ENCODE measurements at places on chromosomes 3 and 15.

DNA sequence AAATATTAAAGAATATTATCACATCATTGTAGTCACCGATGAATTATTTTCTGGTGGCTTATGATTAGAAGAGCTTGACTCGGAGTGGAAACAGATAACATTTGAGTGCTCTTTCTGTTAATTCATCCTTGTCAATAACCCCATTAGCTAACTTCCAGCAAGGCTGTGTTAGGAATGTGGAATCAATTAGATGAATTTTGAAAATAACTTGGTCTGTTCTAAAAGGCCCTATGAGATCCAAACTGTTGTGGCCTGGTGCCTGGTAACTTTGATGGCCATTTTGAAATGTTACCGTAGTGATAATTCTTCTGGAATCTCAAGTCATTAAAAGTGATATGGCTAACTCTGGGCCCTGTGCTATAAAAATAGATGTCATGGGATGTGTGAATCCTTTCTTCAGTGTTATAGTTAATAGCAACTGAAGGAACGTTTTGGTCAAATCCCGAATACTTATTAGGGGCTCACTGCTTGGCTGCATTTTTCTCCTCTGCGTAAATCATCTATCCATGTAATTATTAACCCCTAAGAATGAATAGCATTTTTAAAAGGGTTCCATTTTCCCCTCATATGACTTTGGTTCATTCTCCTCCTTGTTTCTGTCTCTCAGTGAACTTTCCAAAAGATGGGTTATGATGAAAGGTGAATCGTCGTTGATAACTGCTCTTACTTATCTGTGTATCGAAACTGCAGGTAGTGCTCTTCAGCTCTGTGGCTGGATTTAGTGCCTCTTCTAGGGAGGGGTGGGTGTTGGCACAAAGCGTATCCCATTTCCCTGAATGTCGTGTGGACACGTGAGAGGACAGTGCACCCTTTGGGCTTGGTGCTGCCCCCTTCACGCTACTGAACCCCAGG lies 82.7 kb downstream of the IGF1R start:
- no peak for DNase-seq

- DNase-seq = no peak
These were observed 40.0 kb upstream of the TUSC7 start for GRCh38 chr3:116669576-116669975.

DNA sequence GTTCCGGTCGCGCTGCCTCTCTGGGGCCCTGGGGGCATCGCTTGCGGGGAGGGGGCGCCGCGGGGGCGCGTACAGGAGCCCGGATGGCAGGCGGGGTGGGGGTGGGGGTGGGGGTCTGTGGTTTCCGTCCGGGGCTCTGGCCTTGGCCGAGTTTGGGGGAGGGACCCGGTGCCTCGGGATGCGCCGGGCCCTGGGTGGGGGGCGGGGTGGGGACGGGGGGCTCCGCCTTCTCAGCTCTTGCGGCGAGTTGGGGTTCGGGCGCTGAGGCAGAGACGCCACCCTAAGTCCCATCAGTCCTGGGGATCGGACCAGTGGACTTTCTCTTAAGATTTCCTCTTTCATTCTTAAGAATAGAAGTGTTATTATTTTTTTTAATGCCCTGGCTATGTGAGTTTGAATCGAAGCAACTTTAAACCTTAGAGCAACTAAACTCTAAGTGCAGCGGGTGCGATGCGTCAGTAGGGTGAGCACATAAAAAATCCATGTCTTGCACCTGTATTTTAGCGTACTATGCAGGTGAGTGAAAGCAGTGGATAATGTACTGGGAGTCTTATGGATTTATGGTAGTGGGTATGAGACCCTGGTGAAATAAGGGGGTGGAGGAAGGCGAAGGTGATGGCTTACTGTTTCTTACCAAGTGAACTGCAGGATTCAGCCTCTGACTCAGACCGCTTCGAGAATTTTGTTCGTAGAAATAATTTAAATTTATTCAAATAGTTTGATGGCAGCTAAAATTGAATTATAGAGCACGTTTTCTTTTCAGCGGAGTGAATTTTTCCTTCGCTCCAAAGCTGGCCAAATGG lies 762 bp downstream of the CTNNB1 start:
- peak; percentile 38 for DNase-seq

- no peak for DNase-seq
These were observed 33.5 kb upstream of the DCUN1D1 start for GRCh38 chr3:183013856-183014255.

- peak; percentile 89 for DNase-seq
These were observed 245.0 kb upstream of the RASGRP1 start for GRCh38 chr15:38809621-38810020.

DNA sequence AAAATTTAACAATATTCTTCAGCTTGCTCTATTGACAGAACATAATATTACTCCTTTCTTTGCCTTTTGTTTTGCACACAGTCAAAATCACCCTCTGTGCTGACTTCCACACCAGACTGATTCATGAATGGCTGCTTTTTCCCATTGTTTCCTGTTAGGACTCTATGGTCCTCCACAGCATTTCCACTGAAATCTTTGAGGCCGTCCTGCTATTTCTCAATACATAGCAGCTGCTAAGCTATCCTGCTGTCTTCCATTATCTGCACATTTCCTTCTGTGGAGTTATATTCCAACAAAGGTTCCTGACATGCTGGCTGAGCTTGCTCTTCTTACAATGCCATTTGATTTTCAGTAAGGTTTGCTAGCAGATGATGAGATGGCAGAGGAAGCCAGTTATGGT lies 153.3 kb downstream of the EPHA3 start:
- no peak for DNase-seq

DNA sequence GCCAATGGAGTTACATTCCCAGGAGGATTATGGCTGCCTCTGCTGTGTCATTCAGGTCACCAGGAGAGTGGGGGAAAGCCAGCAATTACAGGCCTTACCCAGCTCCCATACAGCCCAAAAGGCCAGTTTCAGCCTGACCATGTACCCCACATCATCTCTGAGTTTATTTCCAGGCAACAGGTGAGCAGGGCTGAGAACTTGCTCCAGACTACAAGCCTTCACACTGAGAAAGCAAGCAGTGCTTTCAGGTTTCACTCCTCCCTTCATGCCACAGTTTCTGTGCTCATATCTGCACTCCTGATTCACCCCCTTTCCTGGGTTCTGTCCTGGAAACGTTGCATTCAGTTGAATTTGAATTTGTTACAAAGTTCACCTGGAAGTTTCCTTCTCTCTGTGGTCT lies 68.1 kb upstream of the ABI3BP start:
- DNase-seq = no peak

GRCh38 chr15:89111352-89111751 lies 23.1 kb downstream of the ABHD2 start:
- DNase-seq = no peak

- DNase-seq = no peak
These were observed 233.4 kb downstream of the CHST2 start for GRCh38 chr3:143352850-143353550.

GRCh38 chr15:78682693-78683410 lies 41.8 kb upstream of the CHRNB4 start:
- DNase-seq = no peak

- DNase-seq = no peak
These were observed 130.6 kb downstream of the NSMCE3 start for GRCh38 chr15:29139072-29139471.

GRCh38 chr3:38640661-38641452 lies 8.6 kb downstream of the SCN5A start:
- DNase-seq = no peak

- DNase-seq = no peak
These were observed 694.5 kb upstream of the BCHE start for GRCh38 chr3:166531730-166532129.

- peak; percentile 93 for DNase-seq
These were observed 391.9 kb upstream of the THBS1 start for GRCh38 chr15:39188930-39189329.

GRCh38 chr15:20645956-20646355 lies 104.4 kb upstream of the GOLGA6L6 start:
- no peak for DNase-seq

GRCh38 chr15:48501208-48501607 lies 144.3 kb downstream of the FBN1 start:
- DNase-seq = no peak

- no peak for DNase-seq
These were observed 36.3 kb downstream of the TMEM44 start for GRCh38 chr3:194596906-194597305.
